Epithelial cell of umbilical artery (primary cell): ENCODE measurements at places on chromosomes 5 and 9. TPM values are rescaled to one million over a fixed set of nuclear protein-coding genes. Genes with fewer than 3 reads are reported as not detected.

QSOX2 gene
- 11.7 and 16.9 TPM in 2 replicates for total RNA-seq

IRX2 gene
- not detected in 2 replicates for total RNA-seq

CDH6 gene
- total RNA-seq: 0.32 and 1.1 TPM in 2 replicates

CAPSL gene
- total RNA-seq: not detected in 2 replicates

ZFR gene
- 66.3 and 72.5 TPM in 2 replicates for total RNA-seq

WHRN gene
- under 0.01 TPM in 1 of 2 replicates, not detected in the other for total RNA-seq

STKLD1 gene
- 0.32 and 0.61 TPM in 2 replicates for total RNA-seq

CARTPT gene
- total RNA-seq: not detected in 2 replicates

TERT gene
- not detected in 2 replicates for total RNA-seq

PRDM9 gene
- total RNA-seq: not detected in 2 replicates

SELENOP gene
- total RNA-seq: 0.65 and 2.7 TPM in 2 replicates

FBXL17 gene
- total RNA-seq: 3.2 and 4.9 TPM in 2 replicates

ACTBL2 gene
- under 0.01 TPM in 1 of 2 replicates, not detected in the other for total RNA-seq

ENTPD2 gene
- not detected in 2 replicates for total RNA-seq

CD74 gene
- 0.65 and 1.2 TPM in 2 replicates for total RNA-seq

LAMC3 gene
- total RNA-seq: under 0.01 and 0.15 TPM in 2 replicates

BARHL1 gene
- total RNA-seq: not detected in 2 replicates

RNF130 gene
- 20.7 and 27.6 TPM in 2 replicates for total RNA-seq

FAM200C gene
- total RNA-seq: 2.6 and 6.5 TPM in 2 replicates

C9 gene
- total RNA-seq: not detected in 2 replicates

PGM5 gene
- total RNA-seq: 0.46 and 0.65 TPM in 2 replicates

TMC1 gene
- total RNA-seq: 1.6 and 3.2 TPM in 2 replicates

SPATA31E1 gene
- not detected in 2 replicates for total RNA-seq

PCDHGC4 gene
- 0.32 and 0.46 TPM in 2 replicates for total RNA-seq

LRRC19 gene
- not detected in 2 replicates for total RNA-seq

ABO gene
- total RNA-seq: not detected in 2 replicates

PCDHA11 gene
- total RNA-seq: under 0.01 TPM in 1 of 2 replicates, not detected in the other

PCA3 gene
- total RNA-seq: under 0.01 and 0.30 TPM in 2 replicates

HRH2 gene
- not detected in 2 replicates for total RNA-seq

MEIKIN gene
- not detected in 2 replicates for total RNA-seq

PHF24 gene
- not detected in 2 replicates for total RNA-seq

EIF4EBP3 gene
- total RNA-seq: 0.32 TPM in 1 of 2 replicates, not detected in the other

BRD9 gene
- total RNA-seq: 46.8 and 52.3 TPM in 2 replicates

GARIN3 gene
- not detected in 2 replicates for total RNA-seq

RANBP17 gene
- total RNA-seq: 13.5 and 20.1 TPM in 2 replicates

VCAN gene
- 5.2 and 14.1 TPM in 2 replicates for total RNA-seq

EDIL3 gene
- 47.0 and 47.4 TPM in 2 replicates for total RNA-seq

SPINK13 gene
- not detected in 2 replicates for total RNA-seq

FOXD4L6 gene
- total RNA-seq: 0.15 TPM in 1 of 2 replicates, not detected in the other

C9orf57 gene
- total RNA-seq: not detected in 2 replicates

LCN1 gene
- not detected in 2 replicates for total RNA-seq

EIF4E1B gene
- not detected in 2 replicates for total RNA-seq

LHX3 gene
- total RNA-seq: not detected in 2 replicates

NUTM2G gene
- not detected in 2 replicates for total RNA-seq

FEM1C gene
- total RNA-seq: 16.2 and 22.2 TPM in 2 replicates

PPP1R26 gene
- total RNA-seq: 14.7 and 15.6 TPM in 2 replicates

WWC1 gene
- 1.5 and 2.3 TPM in 2 replicates for total RNA-seq

GABRA1 gene
- not detected in 2 replicates for total RNA-seq

TAF11L5 gene
- total RNA-seq: not detected in 2 replicates

UHRF2 gene
- 106 and 133 TPM in 2 replicates for total RNA-seq

PROB1 gene
- total RNA-seq: 0.61 and 0.65 TPM in 2 replicates

MARCHF11 gene
- total RNA-seq: not detected in 2 replicates
